Fibroblast of skin of left biceps (primary cell): ENCODE measurements at places on chromosomes 7 and 10.

DNA sequence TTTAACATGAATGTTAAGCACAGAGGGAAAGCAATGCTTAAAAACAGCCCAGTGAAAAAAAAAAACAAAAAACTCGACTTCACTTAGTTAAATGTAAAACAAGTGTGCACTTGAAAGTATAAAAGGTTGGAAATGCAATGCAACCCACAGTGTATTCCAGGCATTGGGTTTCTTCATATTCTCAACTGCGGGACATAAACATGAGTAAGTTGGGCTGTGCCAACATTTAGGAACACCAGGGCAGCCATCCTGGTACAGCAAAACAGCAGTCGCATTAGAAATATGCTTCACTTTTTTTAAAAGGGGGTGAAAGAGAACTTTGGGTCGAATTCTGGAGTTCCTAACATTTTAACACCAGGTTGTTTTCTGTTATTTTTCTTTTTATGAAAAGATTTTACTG, 937 bp downstream of the STEAP1 start:
- no peak for DNase-seq

DNA sequence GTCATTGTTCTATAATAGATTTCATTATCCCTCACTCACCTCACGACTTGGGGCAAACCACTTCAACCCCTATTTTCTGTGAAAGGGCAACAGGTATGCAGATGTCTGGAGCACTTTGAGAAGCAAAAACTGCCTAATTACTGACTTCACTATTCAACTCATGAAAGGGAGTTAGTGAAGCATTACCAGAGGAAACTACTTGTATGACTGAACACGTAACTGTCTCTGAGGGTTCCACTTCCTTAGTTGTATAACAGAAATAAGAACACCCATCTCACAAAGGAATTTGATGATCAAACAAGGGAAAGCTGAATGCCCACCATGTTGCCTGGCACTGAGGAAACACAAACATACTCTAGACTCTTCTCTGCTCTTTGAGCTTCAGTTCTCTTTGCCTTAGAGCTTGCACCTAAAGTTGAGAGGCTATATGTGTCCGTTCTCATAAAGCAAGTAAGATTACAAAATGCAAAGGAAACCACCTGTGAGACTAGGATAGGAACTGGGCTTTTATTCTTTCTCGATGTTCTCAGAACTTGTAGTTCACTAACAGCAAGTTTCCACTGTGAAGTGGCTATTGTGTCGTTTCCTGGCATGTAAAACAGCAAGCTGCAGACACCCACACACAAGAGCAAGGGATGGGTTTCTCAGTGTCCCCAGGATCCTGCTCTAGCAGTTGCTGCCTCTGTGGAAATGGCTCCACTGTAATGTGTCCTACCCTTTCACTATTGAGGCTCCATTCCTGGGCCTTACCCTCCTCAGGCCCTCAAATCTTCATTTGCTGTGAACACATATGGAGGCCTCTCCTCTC, 2.6 kb downstream of the TMEM243 start:
- no peak for DNase-seq

GRCh38 chr10:9274206-9274755, 1219.8 kb downstream of the GATA3 start:
- no peak for DNase-seq

GRCh38 chr7:93575555-93576399, 1.3 kb upstream of the CALCR start:
- no peak for DNase-seq

GRCh38 chr7:27872356-27873275, 132.7 kb downstream of the TAX1BP1 start:
- no peak for DNase-seq

- no peak for DNase-seq
These were observed 13.5 kb downstream of the ATP6V0E2 start for GRCh38 chr7:149887311-149887710.

- DNase-seq = no peak
These were observed 3.3 kb downstream of the CRYGN start for GRCh38 chr7:151436446-151437158.

DNA sequence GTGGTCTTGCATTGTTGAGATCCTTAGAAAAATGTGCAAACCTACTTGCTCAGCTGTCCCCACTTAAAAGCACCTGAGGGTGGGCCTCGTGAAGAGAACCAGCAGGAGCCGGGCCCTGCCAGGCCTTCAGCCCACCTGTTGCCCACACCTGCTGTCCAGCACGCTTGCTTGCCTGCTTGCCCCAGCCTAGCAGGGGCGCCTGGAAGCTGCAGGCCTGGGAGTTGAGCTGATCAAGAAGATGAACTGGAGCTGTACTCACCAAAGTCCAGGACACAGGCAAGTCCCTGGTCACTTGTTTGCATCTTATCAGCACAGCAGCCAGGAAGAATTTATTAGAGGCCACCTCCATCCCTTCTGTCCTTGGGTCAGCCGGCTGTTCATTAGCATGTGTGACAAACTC, 23.2 kb downstream of the CYP26A1 start:
- DNase-seq = no peak

- no peak for DNase-seq
These were observed 144.1 kb downstream of the TCF7L2 start for GRCh38 chr10:113094114-113094486.

DNA sequence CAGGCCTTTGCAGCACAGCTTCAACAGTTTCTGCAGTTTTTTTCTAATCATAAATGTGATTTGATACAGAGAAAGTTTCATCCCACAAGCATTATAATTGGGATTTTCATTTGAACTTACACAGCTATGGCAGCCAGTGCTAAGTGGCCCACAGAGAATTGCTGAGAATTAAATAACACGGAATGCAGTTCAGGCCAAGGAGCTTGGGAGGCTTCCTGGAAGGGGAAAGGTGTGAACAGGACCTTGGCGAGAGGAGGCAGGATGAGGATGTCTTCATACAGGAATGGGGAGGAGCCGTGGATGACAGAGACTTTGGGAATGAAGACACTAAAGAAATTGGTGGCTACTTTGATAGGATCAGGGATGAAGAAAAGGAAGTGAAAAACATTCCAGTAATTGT, 95.3 kb downstream of the ZNF22 start:
- DNase-seq = no peak

GRCh38 chr10:97640868-97641811, 669 bp downstream of the PI4K2A start:
- no peak for DNase-seq

DNA sequence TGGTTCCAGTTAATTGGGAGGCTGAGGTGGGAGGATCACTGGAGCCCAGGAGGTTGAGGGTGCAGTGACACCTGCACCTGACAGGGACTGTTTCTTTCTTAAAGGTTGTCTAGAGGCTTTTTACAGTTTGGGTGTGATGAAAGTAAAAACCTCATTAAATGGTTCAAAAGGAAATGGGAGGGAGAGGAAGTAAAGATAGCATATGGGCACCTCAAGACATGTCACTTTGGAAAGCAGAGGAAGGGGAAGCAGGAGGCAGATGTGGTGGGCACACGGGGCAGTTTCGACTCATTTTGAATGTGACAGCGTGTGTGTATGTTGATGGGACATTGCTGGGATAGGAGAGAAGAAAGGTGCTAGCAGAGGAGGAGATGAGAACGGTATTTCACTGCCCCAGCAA, 203.1 kb downstream of the MLLT10 start:
- no peak for DNase-seq

GRCh38 chr10:121405549-121405948, 192.7 kb downstream of the FGFR2 start:
- DNase-seq = no peak
